GM23248 (cell line): ENCODE measurements at places on chromosomes 1 and 21. TPM values are rescaled to one million over a fixed set of nuclear protein-coding genes. Genes with fewer than 3 reads are reported as not detected.

GRCh38 chr21:25573409-25574206 lies 33.7 kb downstream of the MRPL39 start:
- DNase-seq, result peak; percentile 98

DNA sequence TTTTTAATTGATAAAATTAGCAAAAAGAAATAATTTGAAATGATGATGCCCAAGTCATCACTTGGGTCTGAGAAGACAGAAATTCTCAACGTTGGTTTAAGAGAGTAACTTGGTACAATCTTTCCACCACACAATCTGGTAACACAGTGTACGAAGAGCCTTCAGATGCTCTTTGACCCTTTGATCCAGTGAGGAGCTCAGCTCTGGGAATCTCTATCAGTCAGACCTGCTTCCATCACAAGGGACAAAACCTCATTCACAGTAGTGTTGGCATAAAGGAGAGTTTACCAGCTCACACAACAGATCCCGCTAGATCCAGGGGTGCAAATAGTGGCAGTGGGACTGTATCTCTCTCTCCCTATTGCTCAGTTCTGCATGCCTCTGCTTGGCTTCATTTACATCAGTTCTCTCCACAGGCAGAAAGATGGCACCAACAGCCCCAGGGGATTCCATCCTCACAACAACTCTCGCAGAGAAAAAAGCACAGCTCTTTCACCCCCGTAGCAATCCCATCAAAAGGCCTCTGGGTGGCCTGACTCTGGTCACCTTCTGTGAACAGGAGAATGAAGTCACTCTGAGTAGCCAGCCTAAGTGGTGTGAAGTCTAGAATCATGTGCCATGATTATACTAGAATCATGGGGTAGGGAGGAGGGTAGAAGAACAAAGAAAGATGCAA lies 119.7 kb downstream of the ZNF281 start:
- peak; percentile 29 for DNase-seq

DNA sequence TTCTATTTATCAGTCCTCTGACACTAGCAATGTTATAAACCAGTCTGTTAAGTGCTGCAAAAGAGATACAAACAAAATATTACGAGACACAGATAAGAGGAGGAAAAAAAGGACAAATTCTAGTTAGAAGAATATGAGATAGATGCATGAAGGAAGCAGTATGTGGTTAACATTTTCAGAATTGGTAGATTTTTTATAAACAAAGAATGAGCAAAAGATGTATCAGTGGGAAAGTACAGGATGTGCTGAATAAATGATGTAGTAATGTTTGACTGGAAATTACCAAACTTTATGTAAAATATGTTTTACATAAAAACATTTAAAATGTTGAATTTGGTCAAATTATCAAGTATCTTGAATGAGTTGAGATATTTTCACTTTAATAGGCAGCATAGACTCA lies 574.2 kb downstream of the NUF2 start:
- DNase-seq, result no peak

- DNase-seq, result no peak
These were observed 63.1 kb downstream of the PTPRC start for GRCh38 chr1:198701766-198702539.

GRCh38 chr1:25794325-25794724 lies 5.7 kb upstream of the SELENON start:
- DNase-seq, result peak; percentile 82

- no peak for DNase-seq
These were observed 13.2 kb upstream of the BCAR3 start for GRCh38 chr1:93694819-93695218.

- DNase-seq, result peak; percentile 40
These were observed 83.0 kb downstream of the SPAG17 start for GRCh38 chr1:118101999-118102398.

DNA sequence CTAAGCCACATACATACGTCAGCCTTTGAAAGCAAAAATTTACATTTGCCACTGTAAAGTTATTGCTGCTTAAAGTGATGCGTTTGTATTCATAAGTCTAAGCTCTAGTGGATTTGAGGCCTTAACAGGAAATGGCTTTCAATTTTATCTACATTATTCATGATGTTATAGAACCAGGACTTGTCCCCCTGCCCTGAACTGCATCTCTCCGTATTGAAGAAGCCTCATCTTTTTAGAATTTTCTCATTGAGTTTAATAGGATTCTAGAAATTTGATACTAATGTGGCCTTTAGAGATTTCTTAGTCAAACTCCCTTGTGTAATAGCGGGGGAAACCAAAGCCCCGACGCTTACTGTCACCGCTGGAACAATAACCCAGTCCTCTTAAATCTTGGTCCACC lies 9.9 kb downstream of the UTP25 start:
- no peak for DNase-seq

GRCh38 chr1:21922090-21923013 lies 14.8 kb downstream of the HSPG2 start:
- DNase-seq, result no peak

DNA sequence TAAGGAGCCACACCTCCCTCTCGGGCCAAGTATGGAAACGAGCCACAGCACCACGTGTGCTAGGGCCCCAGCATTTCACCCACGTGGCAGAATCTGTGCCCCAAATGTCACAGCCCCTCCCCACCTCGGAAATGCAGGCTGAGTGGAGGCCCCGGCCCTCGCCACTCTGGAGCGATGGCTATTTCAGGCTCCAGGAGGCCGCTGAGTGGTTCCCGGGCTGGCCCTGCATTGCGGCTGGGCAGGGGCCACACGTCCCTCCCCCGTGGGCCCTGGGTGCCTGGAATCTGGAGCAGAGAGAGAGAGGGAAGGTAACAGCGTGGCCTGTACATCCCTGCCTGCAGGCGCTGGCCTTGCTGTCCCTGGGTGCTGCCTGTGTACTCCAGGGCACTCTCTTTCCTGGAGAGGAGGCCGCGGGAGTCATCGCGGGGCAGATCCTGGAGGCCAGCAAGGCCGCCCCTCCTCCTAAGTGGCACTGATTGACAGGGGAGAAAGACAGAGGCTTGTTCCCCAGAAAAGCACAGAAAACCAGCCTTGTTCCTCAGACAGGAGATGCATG lies 68.0 kb upstream of the TRAPPC10 start:
- DNase-seq, result no peak

DNA sequence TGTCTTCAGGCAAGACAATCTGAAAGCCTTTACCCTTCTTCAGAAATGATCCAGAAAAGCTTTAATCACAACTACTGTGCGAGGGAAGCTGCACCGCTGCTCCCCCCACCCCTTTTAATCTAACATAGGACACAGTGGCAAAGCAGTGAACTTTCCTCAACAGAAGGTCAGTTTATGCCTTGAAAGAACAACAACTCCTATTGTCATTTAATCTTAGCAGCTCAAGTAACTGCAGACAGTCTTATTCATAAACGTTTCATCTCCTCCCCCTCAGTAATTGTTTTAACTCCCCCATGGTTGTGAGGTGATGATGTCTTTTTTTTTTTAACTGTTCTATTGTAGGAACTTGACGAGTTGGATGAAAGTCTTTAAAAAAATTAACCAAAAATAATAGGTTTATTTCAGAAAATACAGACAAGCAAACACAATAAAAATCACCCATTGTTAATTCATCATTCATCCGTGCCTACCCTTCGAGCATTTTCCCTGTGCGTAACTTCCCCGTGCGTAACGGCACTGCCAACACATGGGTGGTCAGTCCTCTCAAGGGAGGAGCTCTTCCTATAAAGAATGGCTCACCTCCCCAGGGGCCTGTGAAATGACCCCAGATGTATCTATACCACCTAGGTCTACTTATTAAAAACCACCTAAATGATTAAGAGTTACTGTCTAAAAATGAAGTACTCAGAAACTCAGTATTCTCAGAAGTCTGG lies 3.3 kb upstream of the ADAR start:
- no peak for DNase-seq

DNA sequence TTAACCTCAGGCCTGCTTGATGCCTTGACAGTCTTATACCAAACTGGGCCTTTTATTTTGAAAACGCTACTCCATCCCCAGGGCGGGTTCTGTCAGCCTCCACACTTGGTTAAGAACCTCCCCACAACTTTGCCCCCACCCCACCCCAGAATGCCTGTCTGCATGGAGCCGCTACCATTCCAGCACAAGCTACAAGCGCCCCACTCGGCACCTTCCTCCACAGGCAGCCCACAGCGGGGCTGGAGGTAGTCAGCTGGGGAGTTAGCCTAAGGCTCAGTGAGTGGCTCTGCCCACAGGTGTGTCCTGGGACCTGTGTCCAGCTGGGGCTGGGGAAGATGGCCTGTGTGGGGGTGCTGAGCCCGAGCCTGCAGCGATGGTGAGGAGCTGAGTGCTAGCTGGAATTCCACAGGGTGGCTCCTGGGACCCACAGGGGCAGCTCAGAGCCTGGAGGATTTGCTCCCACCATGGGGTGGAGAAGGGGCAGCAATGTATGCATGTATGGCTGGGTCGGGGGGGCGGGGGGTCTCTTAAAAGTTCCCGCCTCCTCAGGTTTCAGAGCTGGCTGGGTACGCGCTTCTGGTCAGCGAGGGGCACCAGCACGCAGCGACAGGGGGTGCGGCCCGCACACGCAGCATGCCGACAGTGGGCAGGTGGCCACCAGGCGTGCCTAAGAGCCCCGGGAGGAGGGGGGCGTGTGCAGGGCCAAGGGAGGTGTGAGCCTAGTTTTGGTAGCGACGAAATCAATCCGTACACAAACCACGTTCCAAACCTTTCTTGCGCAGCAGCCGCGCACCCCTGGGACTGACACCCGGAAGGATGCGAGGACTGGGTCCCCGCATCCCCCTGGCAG lies 917 bp downstream of the ETNK2 start:
- peak; percentile 39 for DNase-seq

GRCh38 chr1:211710566-211711314 lies 35.3 kb upstream of the NEK2 start:
- DNase-seq, result no peak

DNA sequence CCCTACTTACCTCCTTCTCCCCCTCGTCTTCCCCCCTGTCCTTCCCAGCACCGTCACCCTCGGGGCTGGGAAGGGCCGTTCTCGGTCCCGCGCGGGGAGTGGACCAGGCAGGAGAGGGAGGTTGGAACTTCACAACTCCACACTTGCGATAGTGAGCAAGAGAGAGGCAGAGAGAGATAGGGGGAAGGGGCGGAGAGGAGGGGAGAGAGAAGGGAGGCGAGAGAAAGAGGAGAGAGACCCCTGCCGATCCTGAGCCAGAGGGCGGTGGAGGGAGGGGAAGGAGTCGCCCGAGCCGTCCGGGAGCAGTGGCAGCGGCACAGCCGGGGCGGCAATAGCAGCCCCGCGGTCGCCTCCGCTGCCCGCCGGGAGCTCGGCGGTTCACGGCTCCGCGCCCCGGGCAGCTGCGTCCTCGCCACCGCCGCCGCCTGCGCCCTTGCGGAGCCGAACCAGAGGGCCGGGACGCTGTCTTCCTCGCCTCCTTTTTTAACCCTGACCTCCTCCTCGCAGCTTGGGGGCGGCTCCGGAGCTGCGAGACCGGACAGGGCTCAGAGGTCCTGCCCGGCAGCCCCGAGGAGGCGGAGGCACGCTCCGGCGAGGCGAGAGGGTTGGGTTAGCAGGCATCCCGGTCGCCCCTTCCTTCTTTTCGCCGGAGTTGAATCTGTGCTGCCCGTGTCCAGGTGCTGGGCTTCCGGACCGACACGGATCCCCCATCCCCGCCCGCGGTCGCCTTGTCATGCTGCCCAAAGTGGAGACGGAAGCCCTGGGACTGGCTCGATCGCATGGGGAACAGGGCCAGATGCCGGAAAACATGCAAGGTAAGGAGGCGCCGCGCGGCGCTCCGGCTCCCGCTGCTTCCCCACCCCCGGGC lies 11.7 kb downstream of the NR5A2 start:
- peak; percentile 64 for DNase-seq

DNA sequence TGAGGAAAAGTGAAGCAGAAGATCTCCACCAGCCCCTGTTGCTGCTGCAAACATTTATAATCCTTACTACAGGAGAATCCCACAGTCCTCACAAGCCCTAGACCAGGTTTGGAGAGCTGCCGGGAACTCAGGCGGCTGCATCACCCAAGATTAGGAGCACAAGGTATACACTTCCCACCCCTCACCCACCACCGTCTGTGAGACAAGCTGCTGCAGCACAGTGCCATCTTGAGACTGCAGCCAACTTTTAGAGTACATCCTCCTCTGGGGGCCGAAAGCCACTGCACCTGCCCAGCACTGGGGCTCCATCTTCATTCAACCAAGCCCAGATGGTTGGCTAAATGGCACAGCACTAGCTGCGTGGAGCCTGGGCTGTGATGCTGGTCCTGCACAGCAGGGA lies 13.8 kb downstream of the OLFML3 start:
- DNase-seq, result no peak

DNA sequence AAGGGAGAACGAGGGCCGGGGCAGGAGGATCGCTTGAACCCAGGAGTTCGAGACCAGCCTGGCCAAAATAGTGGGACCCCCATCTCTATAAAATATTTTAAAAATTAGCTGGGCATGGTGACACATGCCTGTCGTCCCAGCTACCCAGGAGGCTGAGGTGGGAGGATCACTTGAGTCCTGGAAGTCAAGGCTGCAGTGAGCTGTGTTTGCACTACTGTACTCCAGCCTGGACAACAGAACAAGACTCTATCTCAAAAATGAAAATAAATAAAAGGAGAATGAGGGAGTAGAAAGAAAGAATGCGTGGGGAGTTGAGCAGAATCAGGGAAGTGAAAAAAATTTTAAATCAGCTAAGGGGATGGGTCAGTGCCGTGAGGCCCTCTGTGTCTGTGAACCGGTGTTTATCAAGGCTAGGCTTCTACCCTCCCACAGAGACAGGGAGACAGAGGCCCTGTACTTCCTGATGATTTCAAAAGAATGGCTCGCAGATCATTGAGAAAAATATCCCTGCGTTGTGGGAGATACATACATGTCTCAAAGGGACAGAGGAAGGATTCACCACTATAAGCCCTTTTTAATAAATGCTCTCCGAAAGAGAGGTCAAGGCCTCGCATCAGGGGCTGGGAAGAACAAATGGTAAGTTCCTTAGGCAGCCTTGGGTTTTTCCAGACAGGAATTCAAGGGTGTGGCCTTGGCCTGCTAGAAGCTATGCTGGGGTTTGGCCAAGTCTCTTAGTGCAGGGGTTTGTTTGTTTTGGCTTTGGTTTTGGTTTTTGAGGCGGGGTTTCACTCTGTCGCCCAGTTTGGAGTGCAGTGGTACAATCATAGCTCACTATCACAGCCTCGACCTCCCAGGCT lies 20.7 kb downstream of the IL10RB start:
- DNase-seq, result peak; percentile 57

DNA sequence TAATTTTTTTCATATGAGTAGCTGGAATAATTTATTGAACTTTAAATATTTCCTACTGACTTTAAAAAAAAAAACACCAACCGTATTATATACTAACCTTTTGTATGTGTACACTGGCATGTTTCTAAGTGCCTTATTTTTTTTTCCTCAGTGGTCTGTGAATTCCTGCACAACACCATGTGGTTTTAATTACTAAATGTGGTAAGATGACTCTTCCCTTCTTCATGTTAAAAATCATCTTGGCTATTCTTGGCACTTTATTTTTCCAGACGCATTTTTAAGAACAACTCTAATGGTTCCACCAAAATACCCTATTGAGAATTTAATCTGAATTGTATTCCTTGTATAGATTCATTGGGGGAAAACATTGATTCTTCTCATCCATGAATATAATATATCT lies 28.4 kb downstream of the PPP2R5A start:
- DNase-seq, result peak; percentile 85

- DNase-seq, result peak; percentile 58
These were observed 610 bp downstream of the WDR26 start for GRCh38 chr1:224433701-224434672.

IQGAP3 gene
- polyA plus RNA-seq, result 5.5 and 5.6 TPM in 2 replicates

PTPN7 gene
- 0.16 TPM in 1 of 2 replicates, not detected in the other for polyA plus RNA-seq

PAQR6 gene
- polyA plus RNA-seq, result 0.38 and 0.81 TPM in 2 replicates

KLF17 gene
- 0.08 and 0.09 TPM in 2 replicates for polyA plus RNA-seq

SYT11 gene
- 16.2 and 18.3 TPM in 2 replicates for polyA plus RNA-seq

SFN gene
- polyA plus RNA-seq, result not detected in 2 replicates

NUAK2 gene
- polyA plus RNA-seq, result 3.7 and 3.8 TPM in 2 replicates

OR2T33 gene
- not detected in 2 replicates for polyA plus RNA-seq

MCOLN3 gene
- polyA plus RNA-seq, result 0.77 and 1.0 TPM in 2 replicates

NBPF6 gene
- polyA plus RNA-seq, result not detected in 2 replicates

SLC1A7 gene
- 0.51 and 0.76 TPM in 2 replicates for polyA plus RNA-seq

UBXN10 gene
- not detected in 2 replicates for polyA plus RNA-seq
